ENCODE measurements at places on chromosomes 1 and 21. TPM values are rescaled to one million over a fixed set of nuclear protein-coding genes. Genes with fewer than 3 reads are reported as not detected.

CAPN8 gene
- not detected for total RNA-seq

AMY1A gene
- total RNA-seq: not detected

KRTAP19-4 gene
- not detected for total RNA-seq

AMY2A gene
- total RNA-seq: not detected
